Uterus (tissue), 4 donors: ENCODE measurements at places on chromosomes 3 and 15. TPM values are rescaled to one million over a fixed set of nuclear protein-coding genes. Genes with fewer than 3 reads are reported as not detected.

DNA sequence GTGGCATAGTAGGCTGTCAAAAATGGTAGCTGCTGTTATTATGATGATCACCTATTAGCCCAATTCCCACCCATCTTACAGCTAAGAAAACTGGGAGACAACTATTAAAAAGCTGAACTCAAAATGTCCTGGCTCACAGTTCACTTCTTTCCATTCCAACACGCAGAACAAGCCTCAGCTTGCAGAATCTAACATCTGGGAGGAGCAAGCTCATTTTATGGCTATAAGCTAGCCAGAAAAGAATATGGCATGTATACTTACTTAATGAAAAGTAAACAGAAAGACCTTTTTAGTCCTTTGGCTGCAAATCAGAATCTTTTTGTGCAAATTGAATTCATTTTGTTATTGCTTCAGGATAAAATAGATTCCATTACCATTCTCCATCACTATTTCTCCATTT, 34.8 kb upstream of the CFAP20DC start:
- no peak for DNase-seq

DNA sequence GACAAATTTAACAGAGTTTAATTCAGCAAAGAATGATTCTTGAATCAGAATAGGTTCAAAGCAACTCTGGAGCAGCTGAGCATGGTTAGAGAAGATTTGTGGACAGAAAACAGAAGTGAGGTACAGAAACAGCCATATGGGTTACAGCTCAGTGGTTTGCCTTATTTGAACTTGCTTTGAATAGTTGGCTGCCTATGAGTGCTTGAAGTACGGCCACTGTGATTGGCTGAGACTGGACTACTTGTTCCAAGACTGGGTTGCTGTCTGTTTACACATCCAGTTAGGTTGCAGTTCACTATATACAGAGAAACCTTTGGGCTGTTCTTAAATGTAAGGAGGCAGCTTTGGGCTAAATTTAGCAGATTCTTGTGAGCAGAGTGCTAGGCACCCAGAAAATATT, 79.4 kb upstream of the CADPS start:
- DNase-seq: no peak

DNA sequence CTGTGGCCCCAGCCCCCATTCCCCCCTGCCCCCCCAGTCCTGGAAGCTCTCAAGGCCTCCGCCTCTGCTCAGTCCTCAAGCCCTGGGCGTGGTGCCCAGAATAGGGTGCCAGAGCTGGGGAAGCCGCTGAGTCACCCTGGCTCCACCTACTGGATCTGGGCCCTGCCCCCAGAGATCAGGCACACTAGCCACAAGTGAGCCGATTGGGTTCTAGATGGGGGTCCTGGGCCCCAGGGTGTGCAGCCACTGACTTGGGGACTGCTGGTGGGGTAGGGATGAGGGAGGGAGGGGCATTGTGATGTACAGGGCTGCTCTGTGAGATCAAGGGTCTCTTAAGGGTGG, 5.7 kb downstream of the EIF4G1 start:
- peak; percentile 97 for DNase-seq

DNA sequence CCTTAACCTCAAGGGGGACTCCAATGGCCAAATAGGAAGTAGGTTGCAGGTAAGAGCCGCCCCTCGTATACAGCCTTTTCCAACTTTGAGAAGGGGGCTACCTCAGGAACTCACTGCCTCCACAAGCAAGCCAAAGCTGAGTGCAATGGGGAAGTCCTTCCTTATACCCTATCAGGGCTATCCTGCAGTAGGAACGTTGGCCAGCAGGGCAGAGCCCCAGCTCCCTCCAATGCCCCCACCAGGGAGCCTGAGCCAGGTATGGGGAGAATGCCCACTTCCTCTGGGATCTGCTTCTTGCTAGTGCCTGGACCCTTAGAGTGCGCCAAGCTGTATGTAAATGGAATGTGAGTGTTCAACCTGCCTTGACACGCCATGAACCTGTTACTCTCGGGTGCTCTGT, 16.3 kb downstream of the CACNA2D2 start:
- DNase-seq: no peak

DNA sequence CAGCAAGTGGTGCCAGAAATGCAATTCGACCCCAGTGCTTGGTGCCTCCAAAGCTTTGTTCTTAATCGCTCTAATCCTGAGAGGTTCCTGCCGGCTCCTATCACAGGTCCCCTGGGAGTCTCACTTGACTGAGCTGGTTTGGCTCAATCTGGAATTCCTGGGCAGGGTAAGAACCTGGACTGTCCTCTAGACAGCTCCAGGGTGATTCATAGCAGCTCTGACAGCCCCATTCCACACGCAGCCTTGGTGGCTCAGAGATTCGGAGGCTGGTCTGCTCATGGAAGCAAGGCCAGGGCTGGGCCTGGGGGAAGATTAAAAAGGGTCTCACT, 37.9 kb downstream of the MYO5C start:
- DNase-seq: no peak

- no peak for DNase-seq
Observed at GRCh38 chr3:73521734-73522336, 102.9 kb downstream of the PDZRN3 start.

- DNase-seq: no peak
Observed at GRCh38 chr15:52733696-52734255, 54.6 kb upstream of the ATOSA start.

GRCh38 chr15:34776606-34777105, 18.7 kb downstream of the ACTC1 start:
- DNase-seq: no peak

- no peak for DNase-seq
Observed at GRCh38 chr15:69766156-69766555, 313.5 kb downstream of the RPLP1 start.

GRCh38 chr3:30501526-30501925, 104.9 kb upstream of the TGFBR2 start:
- DNase-seq: no peak

Gene FRMD5
- total RNA-seq: not detected
